ENCODE measurements at places on chromosomes 12 and 14. TPM values are rescaled to one million over a fixed set of nuclear protein-coding genes. Genes with fewer than 3 reads are reported as not detected.
A peak's percentile ranks its signal among the peaks of the same experiment; 100 is the strongest.

Gene SPIC
- total RNA-seq: not detected

Gene ATL1
- 6.0 TPM for total RNA-seq

Gene FAM186B
- total RNA-seq: 0.17 TPM

Gene TAS2R8
- not detected for total RNA-seq

- no peak for DNase-seq
Observed at GRCh38 chr14:77342726-77343397, 22.0 kb downstream of the GSTZ1 start.

DNA sequence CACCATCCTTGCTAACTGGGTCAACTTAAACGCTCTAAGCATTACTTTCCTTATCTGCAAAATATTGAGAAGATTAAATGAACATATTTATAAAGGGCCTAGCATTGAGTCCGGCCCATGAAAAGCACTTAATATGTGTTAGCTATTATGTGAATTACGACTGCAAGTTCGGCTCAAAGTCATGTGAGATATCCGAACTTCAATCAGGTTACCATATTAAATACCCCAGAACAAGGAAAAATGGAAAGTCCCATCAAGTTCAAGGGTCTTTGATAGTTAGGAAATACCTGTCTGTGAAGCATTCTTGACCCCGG, 487 bp upstream of the NRDE2 start:
- DNase-seq: no peak

- peak; percentile 90 for DNase-seq
Observed at GRCh38 chr14:93042968-93043940, 72.5 kb downstream of the ITPK1 start.

DNA sequence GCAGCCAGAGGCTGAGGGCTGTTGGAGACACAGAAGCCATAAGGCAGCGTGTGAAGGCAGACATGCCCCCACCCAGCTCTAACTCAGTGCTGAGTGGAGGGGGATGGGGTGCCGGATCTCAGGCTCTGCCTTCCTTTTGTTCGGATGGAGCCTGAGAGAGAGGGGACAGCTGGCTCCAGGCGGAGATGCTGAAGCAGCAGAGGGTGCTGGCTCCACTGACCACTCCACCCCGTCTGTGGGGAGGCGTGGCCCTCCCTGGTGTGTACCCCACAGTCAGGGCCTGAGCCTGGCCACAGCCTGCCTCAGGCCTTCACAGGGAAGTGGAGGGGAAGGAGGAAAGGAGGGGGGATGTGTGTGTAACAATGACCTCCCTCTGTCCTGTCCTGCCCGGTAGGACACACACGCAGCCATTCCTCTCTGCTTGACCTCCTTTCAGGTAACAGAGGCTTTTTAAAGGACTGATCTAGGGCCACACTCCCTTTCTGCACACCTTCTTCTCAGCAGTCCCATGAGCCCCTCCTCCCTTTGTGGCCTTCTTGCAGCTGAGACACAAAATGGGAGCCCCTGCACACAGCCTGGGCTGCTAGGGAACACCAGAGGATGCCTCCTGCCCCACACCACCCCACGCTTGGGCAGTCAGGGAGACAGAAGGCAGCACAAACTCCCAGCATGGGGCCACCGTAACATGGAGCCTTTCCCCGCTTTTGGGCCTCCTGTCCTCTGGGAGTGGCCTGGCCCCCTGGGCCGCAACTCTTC, 9.6 kb upstream of the ENDOU start:
- no peak for DNase-seq

DNA sequence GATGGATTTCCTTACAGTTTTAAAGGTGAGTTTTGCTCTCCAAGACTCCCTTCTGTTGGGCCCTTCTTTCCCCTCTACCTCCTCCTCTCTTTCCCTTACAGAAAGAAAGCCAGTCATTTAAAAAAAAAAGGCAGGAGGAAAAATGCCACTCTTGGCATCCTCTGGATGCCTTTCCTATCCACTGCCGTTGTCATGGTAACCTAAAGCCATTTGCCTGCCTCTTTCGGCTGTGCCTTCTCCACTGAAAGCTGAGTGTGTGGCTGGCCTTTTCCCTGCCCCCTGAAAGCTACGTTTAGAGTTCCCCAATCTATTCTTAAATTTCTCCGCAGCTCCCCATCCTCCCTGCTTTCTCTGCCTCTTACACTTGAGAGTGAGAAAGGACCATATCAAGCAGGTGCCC, 67.1 kb downstream of the TUNAR start:
- no peak for DNase-seq

DNA sequence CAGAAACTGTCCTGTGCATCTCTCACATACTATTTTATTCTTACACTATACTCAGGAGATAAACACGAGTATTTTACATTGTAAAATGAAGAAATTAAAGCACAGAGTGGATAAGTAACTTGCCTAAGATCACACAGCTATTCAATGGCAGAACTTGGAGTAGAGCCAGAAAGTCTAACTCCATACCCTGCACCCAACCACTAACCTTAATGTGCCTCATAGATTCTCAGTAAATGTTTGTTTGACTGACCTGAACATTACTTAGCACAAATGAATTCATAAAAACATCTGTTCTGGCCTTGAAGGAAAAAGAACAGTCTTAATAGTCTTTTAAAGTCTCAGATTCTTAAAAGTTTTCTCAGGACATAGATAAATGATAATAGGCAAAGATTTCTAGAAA, 83.5 kb upstream of the OVCH1 start:
- DNase-seq: no peak

DNA sequence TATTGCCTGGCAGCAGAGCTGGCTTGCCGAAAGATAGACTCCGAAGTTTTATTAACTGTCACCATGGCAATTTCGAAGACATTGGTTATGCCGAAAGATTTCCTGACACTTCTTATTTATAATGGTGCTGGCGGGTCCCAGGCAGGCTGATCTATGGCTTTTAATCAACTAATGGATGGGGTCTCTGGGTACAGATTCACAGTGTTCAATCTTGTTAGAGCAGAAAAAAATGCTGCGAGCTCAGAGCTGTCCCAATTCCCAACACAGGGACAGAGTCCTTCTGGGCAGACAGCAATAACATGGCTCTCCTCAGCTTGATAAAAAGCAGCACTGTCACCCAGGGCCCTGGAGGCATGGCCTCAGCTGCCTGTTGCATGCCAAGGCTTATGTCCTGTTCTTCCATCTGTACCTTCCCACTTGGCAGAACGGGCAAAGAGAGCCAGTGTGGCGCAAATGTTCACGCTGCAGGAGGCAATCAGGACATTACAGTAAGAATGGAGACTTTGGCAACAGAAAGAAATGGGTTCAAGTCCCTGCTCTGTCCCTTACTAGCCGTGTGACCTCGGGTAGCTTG, 228.2 kb upstream of the PWP1 start:
- no peak for DNase-seq

GRCh38 chr14:50020184-50020583, 96.2 kb downstream of the VCPKMT start:
- no peak for DNase-seq

- DNase-seq: peak; percentile 91
Observed at GRCh38 chr12:6765634-6766581, at the start of gene PTMS. Gene PTMS (plus strand): TSS chr12:6766363. CDS start chr12:6766706, 343 bp downstream.

- no peak for DNase-seq
Observed at GRCh38 chr14:58390830-58391229, 4.9 kb upstream of the TOMM20L start.

DNA sequence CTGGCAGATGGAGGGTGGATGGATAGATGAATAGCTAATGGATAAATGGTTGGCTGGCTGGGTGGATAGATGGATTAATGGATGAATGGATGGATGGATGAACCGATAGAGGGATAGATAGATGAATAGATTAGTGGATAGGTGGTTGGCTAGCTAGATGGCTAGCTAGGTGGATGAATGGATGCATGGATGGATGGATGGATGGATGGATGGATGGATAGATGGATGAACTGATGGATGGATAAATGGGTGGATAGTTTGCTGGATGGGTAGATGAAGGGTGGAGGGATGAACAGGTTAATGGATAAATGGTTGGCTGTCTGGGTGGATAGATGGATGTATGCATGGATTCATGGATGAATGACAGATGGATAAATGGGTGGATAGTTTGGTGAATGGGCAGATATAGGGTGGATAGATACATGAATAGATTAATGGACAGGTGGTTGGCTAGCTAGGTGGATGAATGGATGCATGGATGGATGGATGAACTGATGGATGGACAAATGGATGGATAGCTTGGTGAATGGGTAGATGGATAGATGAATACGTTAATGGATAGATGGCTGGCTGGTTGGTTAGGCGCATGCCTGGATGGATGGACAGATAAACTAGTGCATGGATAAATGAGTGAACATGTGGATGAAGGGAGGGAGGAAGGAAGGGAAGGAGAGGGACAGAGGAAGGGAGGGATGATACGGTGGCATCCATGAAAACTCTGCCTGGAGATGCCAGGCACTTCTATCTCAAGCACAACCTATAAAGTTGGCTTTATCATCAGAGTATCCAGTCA, 8.1 kb downstream of the SERPINA9 start:
- no peak for DNase-seq
